ENCODE measurements at places on chromosomes 5 and 9.

DNA sequence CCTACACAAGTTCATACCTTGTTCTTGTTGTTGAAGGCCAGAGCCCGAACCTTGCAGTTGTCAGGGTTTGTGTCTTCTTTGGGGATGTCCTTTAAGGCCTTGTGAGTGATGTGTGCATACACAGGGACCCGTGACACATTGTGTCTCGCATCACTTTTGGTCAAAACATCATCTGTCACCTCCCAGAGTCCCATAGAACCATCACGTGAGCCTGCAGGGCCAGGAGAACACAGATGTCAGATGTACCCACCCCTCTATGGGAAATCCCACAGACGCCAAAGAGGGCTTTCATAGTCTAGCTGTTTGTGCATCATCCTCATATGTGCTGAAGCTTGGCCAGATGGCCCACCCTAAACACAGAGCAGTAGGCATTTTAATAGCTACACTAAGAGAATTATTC, 28.2 kb downstream of the DCAF12 start:
- no peaks in the 10 kb centered on the region for H3K4me1 ChIP-seq
- peaks cover 51% of the 10 kb centered on the region for H3K36me3 ChIP-seq
- H3K4me3 ChIP-seq: no peak overlapping the region
- H3K27me3 ChIP-seq: no peaks in the 10 kb centered on the region
- no peak for DNase-seq

- H3K27ac ChIP-seq: no peak overlapping the region
- no peaks in the 10 kb centered on the region for H3K36me3 ChIP-seq
- DNase-seq: no peak
- H3K4me3 ChIP-seq: no peak overlapping the region
Observed at GRCh38 chr9:110517483-110517882, 62.1 kb downstream of the SVEP1 start.

GRCh38 chr9:79312686-79313421, 258.9 kb upstream of the TLE4 start:
- no peak overlapping the region for H3K4me3 ChIP-seq
- no peak for DNase-seq
- no peaks in the 10 kb centered on the region for H3K27me3 ChIP-seq
- H3K27ac ChIP-seq: no peak overlapping the region

- H3K27ac ChIP-seq: no peak overlapping the region
- DNase-seq: no peak
- H3K36me3 ChIP-seq: no peaks in the 10 kb centered on the region
- peaks cover 2% of the 10 kb centered on the region for H3K4me1 ChIP-seq
- peaks cover 14% of the 10 kb centered on the region for H3K27me3 ChIP-seq
- no peak overlapping the region for H3K4me3 ChIP-seq
Observed at GRCh38 chr9:85225180-85225579, 516.6 kb downstream of the AGTPBP1 start.

DNA sequence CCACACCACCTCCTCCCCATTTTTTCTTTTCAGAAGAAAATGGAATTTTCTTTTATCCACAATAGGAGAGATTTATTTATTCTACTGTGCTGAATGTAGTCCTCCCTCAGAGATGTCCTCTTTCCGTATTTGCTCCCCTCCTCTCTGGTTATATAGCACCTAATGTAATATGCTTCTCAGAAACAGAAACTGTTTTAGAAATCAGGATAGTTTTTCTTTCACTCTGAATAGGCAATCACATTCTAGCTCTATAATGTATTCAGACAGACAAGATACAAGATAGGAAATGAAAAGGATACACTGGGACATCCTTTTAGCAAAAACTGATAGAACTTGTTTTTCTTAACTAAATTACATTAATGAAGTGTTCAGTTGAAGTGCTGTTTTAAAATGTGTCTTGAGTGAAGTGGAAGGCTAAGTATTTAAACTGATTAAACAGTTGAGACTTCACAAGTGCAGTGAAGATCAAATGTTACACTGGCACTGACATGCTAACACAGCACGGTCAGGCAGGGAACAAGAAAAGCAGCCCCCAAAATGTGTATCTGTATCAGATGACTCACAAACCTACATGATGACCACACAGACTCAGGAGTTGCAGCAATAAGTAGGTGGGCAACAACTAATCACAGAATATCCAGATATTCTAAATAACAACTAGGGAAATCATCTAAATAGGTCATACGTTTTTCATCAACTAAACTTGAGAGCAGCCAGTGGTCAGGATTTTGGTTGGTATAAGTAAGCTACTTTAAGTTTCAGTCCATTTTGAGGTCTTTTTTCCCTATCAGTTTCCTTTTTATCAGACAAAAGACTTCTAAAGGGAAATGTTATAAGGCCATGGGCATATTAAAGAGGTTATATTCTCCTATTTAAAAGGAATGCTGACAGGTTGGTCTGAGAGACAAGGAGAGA, 260.4 kb downstream of the MLLT3 start:
- H3K36me3 ChIP-seq: peaks cover 9% of the 10 kb centered on the region
- H3K27me3 ChIP-seq: no peaks in the 10 kb centered on the region
- DNase-seq: no peak

DNA sequence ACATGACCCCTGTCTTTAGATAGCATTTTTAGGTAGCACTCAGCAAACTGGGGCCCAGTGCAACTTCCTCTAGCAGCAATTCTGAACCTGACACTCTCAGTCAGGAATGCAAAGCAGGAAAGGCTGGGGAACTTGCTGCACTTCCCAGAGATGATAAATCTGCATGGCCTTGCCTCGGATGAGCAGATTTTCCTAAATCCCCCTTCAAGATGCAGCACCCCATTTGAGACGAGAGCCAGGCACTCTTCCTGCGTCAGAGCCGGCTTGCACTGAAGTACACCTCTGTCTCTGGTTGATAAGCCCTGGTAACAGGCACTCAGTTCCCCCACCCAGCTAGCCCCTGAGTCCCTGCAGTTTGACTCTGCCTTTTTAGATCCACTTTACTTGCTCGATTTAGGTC, 296.7 kb upstream of the PANK3 start:
- peaks cover 5% of the 10 kb centered on the region for H3K27me3 ChIP-seq
- peaks cover 26% of the 10 kb centered on the region for H3K36me3 ChIP-seq
- H3K4me1 ChIP-seq: no peaks in the 10 kb centered on the region
- H3K4me3 ChIP-seq: no peak overlapping the region

DNA sequence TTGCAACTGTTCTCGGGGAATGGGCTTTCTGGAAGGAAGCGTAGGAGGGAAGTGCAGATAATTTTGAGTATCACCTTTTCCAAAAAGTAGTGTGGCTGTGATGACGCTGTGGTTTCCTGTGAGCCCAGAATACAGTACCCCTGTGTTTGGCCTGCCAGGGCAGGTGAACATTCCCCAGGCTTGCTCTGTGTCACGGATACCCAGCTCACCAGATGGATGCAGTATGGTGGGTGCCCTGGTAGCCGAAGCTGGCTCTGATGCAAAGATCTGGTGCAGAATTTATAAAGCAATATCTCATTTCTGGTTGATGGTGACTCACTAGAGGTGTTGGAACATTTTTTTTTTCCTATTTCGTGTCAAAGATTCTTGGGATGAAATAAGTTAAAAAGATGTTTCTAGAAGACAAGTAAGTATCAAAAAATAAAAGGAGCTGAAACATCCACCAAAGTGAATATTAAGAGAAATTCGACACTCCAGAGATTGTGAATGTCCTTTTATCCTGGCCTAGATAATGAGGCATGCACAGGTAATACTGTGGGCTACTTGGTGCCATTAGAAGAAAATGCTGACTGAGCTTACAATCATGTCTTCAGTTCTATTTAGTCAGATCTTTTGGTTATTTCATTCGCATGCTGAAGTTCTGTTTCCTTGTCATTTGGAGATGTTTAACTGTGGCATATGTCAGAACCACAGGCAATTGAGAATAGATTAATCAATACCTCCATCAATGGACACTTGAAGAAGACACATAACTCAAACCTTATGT, 200.1 kb downstream of the GADD45G start:
- no peak for DNase-seq
- H3K27ac ChIP-seq: no peak overlapping the region
- H3K27me3 ChIP-seq: peaks cover 15% of the 10 kb centered on the region

DNA sequence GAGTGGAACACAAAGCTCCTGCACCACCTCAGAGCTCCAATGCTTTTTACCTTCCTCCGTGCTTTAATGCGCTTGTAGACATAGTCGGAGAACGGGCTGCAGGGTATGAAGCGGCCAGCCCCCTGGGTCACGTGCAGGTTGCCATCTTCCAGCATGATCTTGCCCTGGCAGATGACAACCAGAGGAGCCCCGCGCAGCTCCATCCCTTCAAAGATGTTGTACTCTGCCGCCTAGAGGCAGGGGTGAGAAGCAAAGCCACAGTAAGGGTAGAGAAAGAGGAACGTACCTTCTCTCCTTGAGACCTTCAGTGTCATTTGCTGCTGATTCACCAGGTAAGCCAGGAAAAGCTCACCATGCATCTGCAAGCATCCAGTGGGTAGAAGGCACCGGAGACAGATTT, 112.3 kb downstream of the DPYSL3 start:
- no peak overlapping the region for H3K27ac ChIP-seq
- no peaks in the 10 kb centered on the region for H3K27me3 ChIP-seq

DNA sequence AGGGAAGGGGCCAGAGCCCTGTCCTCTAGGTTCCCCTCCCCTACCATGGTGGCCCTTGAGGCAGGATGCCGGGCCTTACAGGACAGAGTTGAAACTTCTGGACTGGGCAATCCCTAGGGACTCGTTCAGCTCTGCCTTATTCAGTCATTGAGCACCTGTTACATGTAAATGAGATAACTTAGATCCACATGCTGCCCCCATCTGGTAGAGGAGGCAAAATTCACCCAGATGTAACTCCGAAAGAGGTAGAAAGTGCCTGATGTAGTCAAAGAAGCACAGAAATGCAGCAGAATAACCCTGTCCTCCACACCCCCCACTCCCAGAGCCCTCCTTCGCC, 1.5 kb downstream of the GGTA1 start:
- H3K4me1 ChIP-seq: peaks cover 18% of the 10 kb centered on the region
- peaks cover 51% of the 10 kb centered on the region for H3K27me3 ChIP-seq
- no peaks in the 10 kb centered on the region for H3K36me3 ChIP-seq
- no peak overlapping the region for H3K27ac ChIP-seq
- peak; percentile 75 for DNase-seq

DNA sequence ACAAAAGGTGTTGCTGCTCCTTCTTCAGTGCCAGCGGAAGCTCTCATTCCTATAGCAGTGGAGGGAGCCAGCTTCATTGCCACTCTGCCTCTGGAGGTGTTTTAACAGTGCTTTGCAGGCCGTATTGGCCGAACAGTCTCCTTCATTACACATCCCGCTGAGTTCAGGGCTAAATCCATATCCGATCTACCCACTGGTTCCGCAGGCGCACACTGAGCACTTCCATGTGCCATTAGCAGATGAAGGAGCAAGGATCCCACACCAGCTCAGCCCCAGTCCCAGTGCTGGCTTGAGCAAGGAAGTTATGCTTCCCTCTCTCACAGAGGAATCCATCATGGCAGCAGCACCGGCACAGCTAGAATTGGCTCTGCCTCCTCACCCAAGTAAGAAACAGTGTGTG, 121.2 kb upstream of the IRX2 start:
- H3K4me3 ChIP-seq: no peak overlapping the region
- no peaks in the 10 kb centered on the region for H3K36me3 ChIP-seq
- H3K4me1 ChIP-seq: no peaks in the 10 kb centered on the region
- DNase-seq: no peak
- no peaks in the 10 kb centered on the region for H3K27me3 ChIP-seq

GRCh38 chr9:73565833-73566465, 414.3 kb downstream of the ANXA1 start:
- no peaks in the 10 kb centered on the region for H3K27me3 ChIP-seq
- H3K27ac ChIP-seq: no peak overlapping the region
- H3K36me3 ChIP-seq: no peaks in the 10 kb centered on the region
- H3K4me3 ChIP-seq: no peak overlapping the region
- H3K4me1 ChIP-seq: no peaks in the 10 kb centered on the region
- DNase-seq: peak; percentile 82

Data from mesenchymal stem cell (in vitro differentiated cells and primary cell).